T-helper 9 cell (primary cell): ENCODE measurements at places on chromosomes 3 and 15.

- no peak for DNase-seq
Observed at GRCh38 chr3:175489406-175489805, 630.3 kb downstream of the NAALADL2 start.

DNA sequence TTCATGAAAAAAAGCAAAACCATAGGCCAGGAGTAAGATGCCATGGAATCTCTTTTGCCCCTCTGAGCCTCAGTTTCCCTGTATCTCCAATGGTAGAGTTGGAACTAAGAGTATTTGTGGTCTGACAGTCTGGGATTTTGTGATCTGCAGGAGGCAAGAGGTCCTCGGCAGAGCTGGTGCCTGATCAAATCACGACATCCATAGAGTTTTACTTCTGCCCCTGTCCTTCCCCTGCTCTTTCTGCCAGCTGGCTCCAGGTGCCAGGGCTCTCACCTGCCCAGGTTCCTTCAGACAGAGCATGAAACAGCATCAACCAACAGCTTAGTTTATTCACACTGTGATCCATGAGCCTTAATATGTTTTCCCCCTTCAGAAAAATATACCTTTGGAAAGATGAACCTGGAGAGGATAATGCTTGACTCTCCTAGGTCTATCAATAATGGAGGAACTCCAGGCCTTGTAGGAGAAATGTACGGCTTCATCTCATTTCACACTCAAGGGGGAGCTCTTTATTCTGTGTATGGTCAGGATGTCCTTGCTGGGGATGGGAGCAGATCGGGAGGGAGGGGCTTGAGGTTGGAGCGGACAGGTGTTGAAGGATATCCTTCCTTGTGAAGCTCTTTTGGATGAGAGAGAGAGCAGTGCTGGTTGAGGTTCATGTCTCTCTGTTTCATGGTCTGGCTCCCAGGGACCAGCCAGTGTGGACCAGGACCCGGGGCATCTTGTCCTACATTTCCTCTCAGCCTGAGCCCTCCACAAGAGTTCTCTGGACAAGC is 309.9 kb downstream of the RPLP1 start:
- DNase-seq = no peak

DNA sequence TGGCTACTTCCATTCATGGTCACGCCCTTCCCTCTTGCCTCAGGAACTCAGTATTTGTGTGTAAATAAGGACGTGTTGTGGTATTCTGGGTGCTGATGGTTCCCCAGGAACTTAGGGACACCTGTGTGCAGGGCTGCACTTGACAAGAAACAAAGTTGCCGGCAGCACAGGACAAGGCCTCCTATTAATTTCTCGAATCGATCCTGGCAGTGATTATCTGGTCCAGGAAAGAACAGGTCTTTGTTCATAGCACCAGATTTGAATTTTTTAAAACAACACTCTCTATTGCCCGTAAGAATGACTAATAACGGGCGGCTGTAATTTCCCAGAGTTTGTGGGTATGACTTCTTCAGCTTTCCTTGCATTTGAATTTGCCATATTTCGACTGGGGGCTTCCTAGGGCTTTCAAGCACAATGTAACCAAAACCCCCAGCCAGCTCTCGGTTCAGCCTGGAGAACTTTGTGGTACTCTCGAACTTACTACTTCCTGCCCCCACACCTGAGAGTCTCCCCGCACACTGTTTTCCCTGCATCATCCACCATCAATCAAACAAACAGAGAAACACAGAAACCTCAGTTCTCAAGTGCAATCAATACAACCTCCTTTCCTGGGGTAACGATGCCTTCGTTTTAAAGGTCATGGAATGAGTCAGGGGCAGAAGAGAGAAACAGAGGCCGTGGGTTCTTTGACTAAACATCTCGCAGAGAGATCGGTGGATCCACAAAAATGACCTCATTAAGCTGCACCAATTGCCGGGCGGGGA is 241.7 kb upstream of the ICE2 start:
- peak; percentile 23 for DNase-seq

GRCh38 chr15:60859996-60860494 is 369.1 kb downstream of the RORA start:
- no peak for DNase-seq

- DNase-seq = no peak
Observed at GRCh38 chr3:133113927-133114597, 75.9 kb downstream of the TMEM108 start.

DNA sequence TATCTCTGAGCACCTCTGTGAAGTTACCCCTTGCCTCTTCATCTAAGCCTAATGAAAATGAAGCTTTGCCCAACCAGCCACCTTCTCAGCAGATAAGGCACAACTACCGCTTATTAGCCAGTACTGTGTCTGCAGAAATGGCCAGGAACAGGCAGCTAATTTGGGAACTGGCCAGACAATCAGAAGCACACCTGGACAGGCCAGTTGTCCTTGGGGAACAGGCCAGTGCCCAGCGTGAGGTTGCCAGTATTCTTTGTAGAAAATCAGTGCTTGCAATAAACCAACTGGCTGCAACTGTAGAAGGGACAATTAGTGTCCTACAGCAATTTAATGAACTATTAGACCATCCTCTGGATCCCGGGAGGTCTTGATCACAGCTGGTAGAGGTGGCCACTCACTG is 10.4 kb upstream of the TMEM87A start:
- DNase-seq = no peak

DNA sequence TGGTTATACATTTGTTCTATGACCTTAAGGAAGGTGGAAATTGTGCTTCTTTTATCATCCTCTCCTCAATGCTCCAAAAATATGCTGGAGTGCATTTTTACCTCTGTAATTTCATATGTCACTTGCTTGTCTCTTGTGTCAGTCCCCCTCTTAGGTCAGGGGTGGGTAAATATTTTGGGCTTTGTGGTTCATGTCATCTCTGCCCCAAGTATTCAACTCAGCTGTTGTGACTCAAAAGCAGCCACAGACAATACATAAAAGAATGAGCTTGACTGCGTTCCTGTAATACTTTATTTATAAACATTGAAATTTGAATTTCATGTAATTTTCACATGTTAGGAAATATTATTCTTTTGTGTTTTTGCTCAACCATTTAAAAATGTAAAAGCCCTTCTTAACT is 60.4 kb upstream of the SLC24A5 start:
- no peak for DNase-seq

DNA sequence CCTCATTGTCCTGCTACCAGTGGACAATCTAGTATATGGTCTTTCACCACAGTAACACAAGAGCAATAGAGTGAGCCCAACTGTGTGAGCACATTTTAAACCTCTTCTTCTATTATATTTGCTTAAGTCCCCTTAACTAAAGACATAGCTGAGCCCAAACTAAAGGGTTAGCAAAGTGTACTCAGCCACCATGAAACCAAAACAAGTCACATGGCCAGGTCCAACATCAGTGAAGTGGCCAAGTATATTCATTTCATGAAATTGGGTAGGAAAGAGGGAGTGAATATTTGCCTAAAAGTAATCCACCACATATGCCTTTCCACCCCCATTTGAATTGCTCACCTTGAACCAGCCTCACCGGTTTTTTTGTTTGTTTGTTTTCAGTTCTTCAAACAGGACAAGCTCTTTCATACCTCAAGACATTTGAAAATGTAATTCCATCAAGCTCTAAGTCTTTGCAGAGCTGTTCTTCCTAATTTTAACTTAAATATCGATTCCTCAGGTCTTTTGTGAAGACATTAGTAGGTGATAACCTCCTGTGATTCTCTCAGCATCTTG is 327.0 kb upstream of the SEMA6D start:
- no peak for DNase-seq

GRCh38 chr3:31562525-31562924 is 29.8 kb downstream of the STT3B start:
- no peak for DNase-seq

GRCh38 chr15:38589502-38589901 is 24.9 kb upstream of the RASGRP1 start:
- no peak for DNase-seq

DNA sequence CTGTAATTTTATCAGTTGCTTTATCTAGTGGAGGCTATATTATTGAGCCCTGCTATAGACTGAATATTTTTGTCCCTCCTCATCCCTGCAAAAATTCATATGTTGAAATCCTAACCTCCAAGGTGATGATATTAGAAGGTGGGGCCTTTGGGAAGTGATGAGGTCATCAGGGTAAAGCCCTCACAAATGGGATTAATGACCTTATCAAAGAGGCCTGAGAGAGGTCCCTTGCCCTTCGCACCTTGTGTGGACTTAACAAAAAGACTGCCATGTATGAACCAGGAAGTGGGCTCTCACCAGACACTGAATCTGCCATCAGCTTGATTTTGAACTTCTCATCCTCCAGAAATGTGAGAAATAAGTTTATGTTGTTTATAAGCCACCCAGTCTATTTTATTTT is 381.4 kb upstream of the ONECUT1 start:
- DNase-seq = no peak

- no peak for DNase-seq
Observed at GRCh38 chr15:90756916-90757315, 39.8 kb downstream of the BLM start.
